ENCODE measurements at places on chromosomes 2 and 18.

GRCh38 chr2:231590614-231591013, 2.0 kb upstream of the TEX44 start:
- DNase-seq = no peak

DNA sequence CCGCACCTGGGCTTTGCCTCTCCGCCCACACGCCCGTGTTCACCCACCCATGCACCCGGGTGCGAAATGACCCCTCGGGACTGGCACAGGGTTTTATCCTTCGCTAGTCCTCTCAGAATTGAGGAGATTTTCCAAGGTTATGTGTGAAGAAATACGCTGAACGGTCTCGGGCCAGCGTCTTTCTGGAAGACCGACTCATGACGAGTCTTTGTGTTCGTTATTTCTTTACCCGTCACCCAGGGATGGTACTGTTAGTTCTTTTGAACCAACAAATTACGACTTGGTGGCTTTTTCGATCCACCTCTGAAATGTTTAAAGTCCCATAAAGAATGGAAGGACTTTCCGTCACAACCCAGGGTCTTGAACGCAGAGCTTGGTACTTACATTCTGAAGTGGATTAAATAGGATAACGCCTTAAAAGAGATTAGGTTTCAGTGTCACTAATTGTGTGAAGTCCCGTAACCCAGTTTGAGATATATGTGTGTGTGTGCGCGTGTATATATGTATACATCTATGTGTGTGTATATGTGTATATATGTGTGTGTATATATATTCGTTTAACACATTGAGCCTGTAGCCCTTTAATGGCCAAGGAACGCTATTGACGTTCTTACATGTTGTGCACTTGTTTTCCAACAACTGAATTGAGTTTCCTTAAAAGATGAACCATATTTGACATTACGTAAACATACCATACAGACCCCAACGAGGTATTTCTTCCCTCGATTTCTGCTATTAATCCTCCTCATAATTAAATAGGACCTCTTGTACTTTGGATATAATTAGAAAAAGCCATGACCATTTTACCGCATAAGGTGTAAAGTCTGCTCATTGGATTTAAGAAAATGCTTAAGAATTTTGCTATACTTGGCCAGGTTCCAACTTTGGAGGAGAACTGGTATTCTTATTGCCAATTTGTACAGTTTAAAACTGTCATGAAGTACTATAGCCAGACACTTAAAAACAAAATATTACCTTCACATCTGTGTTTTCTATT, 889 bp downstream of the ZC3H15 start:
- DNase-seq = no peak

DNA sequence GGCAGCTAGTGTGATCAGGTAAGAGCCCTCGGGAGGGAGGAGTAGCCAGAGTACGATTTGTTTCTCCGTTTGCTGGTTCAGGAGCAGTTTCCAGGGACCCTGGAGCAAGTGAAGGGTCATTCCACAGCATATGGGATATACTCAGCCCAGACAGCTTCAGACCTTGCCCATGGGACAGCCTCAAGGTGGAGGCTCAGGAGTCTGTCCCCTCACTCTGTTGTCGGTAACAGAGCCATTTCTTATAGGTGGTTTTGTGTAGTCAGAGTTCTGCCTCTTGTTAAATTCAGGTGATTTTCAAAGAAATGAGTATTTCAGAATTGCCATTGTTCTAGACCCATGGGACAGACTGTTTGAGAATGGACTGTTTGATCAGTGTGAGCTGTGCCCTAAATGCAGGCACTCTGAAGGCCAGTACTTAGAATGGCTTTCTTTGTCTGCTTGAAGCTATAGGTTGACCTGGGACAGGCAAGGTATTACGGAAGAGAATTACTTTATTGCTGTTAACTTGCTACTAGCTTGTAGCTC, 15.2 kb downstream of the FMNL2 start:
- no peak for DNase-seq

GRCh38 chr18:52764316-52764715, 424.3 kb downstream of the DCC start:
- no peak for DNase-seq

GRCh38 chr18:5975111-5976002, 80.0 kb upstream of the TMEM200C start:
- no peak for DNase-seq

DNA sequence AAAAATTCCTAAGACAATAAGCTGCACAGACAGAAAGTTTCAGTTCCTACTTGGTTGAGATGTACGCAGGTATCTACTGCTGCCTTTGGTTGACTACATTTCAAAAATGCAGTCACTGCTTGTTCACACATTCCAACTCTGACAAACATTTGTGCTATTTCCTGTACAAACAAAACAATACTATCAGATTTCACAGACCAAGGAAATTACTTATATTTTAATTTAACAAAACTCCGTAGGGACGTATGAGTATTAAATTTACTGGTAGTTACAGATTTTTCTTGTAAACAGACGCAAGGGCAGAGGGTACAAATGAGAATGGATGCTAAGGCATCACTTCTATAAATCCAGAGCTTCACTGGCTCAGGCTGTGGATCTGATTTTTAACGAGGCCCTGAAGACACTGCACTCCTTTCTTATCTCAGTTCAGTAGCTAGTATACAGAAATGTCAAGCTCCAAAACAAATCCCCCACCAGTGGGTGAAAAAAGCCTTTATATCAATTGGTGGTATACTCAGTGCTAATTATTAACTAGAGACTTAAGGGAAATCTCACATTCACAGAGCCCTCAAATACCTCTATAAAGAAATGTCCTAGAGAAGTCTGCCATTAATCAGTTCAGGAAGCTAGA, 31.7 kb upstream of the TTC32 start:
- no peak for DNase-seq

- no peak for DNase-seq
Measured at GRCh38 chr18:69727912-69728572, 219.6 kb downstream of the CD226 start.

- DNase-seq = no peak
Measured at GRCh38 chr2:135615404-135615803, 84.1 kb downstream of the R3HDM1 start.

GRCh38 chr2:241944821-241945220, 75.3 kb downstream of the RTP5 start:
- DNase-seq = no peak

DNA sequence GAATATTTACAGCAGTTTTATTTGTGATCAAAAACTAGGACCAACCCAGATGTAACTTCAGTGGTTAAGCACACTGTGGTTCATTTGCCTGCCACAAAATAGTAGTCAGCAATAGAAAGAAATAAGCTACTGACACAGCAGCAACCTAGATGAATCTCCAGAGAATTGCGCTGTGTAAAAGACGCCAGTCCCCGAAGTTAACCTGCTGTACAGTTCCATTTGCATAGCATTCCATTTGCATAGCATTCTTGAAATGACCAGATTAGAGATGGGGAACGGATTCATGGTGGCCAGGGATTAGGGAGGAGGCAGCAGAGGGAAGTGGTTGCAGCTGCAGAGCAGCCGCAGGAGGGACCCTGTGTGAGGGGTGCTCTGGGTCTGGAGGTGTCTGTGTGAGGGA, 39.3 kb upstream of the NFATC1 start:
- no peak for DNase-seq

Measured in NCI-H187 (cell line).